ENCODE measurements at places on chromosomes 7 and 10.
A peak's percentile ranks its signal among the peaks of the same experiment; 100 is the strongest.

DNA sequence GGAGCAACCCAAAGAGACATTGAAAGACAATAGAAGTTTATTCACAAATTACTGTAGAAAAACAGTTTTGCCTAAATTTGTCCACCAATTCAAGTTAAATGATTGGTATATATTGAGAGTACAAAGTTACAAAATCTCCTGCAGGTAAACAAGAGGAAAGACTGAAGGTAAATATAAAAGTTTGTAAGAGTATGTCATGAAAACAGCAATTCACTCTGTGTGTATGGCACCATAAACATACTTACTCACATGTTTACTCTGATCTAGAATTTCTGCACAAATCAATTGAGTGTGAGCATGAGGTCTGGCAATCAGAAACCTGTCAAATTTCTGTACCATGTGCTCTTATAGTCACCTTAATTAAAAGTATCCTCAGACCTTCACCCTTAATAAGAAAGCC lies 800.9 kb upstream of the MBL2 start:
- no peak for DNase-seq

- no peak for DNase-seq
Observed at GRCh38 chr10:126909147-126909546, 3.9 kb downstream of the DOCK1 start.

DNA sequence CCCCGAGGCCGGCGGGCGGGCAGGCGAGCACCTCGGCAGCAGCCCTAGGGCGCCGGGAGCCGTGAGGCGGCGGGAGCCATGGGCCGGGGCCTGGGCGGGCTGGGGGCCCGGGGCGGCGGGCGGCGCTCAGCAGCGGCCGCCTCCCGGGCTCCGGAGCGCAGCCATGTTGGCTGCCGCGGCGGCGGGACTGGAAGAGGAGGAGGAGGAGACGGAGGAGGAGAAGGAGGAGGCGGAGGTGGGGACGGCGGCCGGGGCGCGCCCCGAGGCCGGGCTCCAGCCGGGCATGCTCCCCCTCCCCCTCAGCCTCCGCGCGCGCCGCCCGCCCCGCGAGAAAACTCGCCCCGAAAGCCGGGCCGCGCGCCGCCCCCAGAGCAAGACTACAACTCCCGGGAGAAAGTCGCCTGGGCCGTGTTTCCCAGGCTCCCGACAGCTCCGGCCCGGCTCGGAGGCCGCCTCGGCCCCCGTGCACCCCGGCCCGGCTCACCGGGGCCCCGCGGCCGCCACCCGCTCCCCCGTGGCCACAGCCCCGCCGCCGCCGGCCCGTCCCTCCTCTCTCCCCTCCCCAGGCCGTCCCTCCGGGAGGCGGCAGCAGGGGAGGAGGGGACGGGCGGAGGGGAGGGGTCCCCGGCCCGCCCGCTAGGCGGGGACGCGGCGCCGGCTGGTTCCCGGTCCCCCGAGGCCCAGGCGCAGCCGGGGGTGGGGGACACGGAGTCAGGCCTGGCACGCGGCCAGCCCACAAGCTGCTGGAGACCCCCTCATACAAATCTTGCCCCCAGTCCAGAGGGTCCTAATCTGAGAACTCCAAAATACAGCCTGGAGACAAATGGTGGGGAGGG lies at the start of gene DLG5:
Gene DLG5 (minus strand): TSS at position 190 of the 836 bp plus-strand sequence. CDS start 235 bp downstream, outside the sequence.
- peak; percentile 55 for DNase-seq

DNA sequence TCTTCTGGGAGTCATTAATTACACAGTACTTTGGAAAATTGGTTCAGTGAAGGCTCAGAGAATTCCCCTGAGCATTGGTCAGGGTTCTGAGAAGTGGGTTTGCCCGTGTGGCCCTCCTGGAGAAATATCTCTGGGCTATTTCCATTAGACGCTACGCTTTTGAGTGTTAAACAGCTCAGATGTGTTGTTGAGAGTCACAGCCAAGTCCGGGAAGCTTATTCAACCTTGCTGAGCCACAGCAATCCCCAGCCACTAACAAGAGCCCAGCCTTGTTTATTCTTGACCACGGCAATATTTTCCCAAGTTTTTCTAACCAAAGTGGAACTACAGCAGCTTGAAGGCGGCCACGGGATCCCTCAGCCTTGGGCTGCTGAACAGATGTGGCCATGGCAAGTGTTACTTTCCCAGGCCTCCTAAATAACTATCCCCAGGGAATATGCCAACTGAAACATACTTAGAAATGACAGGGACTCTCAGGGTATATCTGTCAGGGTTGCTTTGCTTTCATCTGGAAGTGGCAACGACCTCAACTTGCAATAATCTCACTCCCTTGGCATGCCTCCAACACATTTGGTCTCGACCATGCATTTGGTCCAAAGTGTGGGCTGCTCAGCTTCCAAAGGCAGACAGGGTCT lies 214.7 kb downstream of the EMX2 start:
- DNase-seq = no peak

DNA sequence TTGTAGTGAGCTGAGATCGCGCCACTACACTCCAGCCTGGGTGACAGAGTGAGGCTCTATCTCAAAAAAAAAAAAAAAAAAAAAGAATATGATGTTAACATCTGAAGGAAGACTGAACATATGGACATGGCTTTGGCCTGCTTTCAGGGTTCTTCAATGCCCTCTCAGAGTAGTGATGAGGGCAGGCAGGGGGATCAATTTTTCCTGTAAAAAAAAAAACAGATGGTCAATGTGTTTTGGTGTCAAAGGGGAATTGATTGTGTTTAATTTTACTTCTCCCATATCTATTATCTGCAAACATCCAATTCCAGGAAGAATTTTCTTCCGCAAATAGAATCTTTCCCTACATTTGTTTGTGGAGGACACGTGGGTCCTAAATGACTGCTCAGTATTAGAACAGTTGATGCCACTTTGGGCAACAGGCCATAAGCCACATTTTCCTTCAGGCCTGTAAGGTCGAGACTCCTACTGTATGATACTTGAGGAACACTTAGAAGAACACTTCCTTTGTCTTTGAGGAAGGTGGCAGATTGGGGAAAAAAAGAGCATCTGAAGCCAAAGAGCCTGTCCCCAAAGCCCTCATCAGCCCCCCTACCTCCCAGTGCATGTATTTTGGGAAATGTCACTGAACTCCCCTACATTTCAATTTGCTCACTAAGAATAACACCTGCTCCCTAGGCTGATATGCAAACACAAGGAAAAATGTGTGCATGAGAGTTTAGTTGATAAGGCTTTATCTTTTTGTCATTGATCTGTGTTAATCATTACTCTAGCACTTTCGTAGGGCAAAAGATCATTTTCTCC lies 28.3 kb downstream of the MGAM2 start:
- DNase-seq = no peak

- no peak for DNase-seq
Observed at GRCh38 chr7:50970092-50970491, 187.4 kb upstream of the GRB10 start.

GRCh38 chr10:79979310-79979975 lies 30.5 kb upstream of the SFTPD start:
- no peak for DNase-seq

DNA sequence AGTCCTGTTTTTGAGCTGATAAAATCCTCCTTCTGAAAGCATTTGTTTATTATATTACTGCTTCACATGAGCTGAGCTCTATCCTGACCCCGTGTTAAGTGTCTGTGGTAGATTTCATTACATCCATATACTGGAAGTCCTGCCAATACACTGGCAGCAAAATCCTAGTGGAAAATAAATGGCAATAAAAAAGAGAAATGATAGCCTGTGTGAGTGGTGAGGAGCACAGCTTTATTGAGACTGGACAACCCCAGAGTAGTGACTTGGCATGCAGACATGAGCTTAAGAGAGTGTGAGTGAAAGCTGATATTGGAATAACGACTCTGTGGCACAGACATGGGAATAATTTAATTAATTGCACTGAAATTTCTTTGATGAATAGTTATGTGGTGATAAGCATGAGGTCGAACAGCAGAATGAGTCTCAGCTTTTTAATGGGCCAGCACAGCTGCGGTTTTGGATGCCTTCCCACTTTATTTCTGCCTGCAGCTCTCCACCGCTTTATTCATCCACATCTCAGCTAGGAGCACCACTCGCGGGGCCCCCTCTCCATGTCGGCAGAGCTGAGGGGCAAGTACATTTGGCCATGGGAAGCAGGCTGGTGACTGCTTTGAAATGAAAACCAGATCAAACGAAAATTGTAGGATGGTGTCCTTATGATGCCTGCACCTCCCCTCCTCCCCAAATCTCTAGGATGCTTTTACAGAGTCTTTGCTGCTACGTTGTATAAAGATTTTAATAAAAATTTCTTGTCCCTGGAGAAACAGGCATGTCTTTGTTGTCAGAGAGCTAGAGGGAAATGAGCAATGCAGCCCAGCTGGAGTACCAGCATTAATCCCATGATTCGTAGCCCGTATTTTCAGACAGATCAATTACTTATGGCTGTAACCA lies 494.3 kb downstream of the AUTS2 start:
- peak; percentile 25 for DNase-seq

DNA sequence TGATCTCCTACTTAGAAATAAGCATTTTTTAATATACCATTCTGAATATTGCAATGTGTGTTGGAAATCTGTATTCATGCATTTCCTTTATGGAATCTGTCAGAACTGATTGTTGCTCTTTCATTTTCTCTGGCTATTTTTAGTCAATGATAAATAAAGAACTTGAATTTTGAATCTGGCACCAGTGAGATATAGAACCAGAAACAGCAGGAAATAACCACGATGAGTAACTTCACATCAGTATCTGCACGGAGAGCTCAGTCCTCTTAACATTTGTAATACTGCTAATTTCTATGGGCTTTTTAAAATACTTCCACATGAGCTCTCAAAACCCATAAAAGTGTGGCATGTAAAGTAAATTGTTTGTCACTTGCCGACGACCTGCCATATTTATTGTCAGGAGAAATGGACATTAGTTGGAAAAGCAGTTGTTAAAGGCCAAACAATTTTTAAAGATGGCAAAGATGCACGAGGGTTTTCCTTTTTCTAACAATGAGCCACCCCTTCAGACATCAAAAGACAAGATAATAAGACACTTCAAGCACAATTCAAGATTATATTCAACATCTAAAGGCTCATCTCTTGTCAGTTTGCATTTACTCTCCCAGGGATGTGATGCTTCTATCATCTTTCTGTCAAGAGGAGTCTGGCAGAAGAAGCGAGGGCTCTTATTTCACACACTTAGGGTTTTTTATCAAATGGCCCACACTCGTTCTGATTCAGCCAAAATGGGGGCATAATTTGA lies 118.3 kb downstream of the POU6F2 start:
- no peak for DNase-seq

DNA sequence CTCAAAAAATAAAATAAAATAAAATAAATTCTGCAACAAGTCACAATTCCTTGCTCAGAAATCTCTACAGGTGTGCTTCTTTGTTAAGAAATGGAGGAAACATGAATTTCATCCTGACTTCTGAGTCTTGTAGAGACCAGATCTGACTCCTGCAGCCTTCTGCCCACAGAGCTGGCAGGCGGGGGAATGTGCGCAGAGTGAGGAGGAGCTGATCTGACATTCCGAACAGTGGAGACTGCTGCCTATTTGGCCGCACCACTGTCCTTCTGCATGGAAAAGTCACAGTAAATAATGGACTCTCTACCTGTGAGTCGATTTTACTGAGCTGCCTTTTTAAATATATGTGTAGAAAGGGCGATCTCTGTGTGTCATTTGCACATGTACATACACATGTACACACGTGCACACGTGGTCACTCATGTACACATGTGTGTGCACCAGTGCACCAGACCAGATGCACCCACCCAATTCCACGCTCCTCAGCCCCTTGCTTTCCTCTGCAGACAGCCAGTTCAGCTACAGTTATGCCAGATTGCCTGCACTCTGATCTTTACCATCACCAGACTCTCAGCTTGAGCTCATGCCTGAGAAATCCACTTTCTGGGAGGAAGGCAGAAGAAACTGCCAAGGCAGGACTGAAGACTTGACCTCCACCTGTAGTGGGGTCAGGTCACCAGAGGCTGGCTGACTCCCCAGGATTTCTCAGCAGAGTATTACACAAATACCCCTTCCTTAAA lies 54.9 kb downstream of the IKZF1 start:
- DNase-seq = no peak

DNA sequence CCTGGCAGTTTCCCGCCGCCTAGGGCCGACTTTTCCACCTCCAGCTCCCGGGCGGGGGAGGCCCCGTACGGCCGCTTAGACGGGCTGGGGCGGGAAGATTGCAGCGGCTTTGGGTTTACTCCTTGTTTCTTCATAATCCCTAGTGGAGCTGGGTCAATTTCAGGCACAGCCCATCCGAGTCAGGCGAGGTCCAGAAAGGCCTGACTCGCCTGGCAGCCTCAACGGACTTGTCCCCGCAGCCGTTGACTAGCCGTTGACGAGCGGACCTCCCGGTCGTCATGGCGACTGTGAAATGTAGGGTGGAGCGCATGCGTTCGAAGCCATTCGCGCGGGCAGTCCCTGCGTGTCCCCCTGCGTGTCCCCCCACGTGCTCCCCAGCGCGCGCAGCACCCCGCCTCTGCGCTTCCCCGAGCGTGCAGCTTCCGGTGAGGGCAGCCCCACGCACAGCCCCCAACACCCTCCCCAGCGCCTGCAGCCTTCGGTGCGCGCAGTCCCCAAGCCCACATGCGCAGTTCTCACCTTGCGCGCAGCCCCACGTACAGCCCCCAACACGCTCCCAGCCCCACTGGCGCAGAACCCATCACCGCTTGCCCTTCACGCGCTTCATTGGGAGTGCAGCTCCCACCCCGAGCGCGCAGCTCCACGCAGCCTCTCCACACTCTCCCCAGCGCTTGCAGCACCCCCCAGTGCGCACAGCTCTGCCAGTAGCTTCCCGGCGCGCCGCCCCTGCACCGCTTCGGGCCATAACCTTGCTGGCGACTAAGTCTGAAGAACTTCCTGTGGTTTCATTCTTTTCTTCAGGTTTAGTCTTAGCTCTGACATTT lies 67.8 kb downstream of the TBX20 start:
- DNase-seq = peak; percentile 68

DNA sequence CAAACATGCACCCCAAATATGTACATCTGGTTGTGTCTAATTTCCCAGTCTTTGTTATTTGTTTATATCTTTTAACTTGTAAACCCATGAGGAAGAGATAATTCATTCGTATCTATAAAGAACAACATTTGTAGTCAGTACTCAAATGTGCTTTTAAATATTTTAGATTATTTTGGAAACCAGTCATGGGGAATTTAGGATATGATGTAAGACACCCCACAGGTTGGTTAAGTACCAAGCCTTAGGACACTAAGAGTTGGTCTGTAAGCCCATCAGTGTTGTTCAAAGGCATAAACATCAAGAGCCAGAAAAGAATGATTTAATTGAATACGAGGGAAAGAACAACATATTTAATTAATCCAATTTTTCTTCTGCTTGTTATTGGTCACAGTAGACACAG lies 421.1 kb upstream of the SEMA3C start:
- no peak for DNase-seq

DNA sequence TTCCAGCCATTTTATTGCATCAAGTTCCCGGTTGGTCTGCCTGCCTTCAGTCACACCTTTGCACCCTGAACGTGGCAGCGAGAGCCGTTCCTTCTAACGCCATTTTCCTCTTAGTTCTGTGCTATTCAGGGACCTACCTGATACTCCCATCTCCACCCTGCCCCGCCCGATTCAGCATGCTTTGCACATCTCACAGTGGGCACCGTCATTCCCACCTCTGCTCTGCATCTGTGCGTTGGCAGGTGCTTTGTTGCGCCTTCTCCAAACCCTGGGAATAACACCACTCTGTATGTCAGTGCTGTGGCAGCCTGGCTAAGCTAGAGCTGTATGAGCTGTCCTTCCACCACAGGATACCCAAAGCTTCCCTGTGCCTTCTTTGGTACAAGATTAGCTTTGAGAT lies 96.8 kb downstream of the ACTR3B start:
- DNase-seq = no peak

Data from fibroblast of pulmonary artery (primary cell).